ENCODE measurements at places on chromosomes 1 and 21.

- no peak for DNase-seq
Observed at GRCh38 chr1:221794079-221794670, 52.3 kb upstream of the DUSP10 start.

DNA sequence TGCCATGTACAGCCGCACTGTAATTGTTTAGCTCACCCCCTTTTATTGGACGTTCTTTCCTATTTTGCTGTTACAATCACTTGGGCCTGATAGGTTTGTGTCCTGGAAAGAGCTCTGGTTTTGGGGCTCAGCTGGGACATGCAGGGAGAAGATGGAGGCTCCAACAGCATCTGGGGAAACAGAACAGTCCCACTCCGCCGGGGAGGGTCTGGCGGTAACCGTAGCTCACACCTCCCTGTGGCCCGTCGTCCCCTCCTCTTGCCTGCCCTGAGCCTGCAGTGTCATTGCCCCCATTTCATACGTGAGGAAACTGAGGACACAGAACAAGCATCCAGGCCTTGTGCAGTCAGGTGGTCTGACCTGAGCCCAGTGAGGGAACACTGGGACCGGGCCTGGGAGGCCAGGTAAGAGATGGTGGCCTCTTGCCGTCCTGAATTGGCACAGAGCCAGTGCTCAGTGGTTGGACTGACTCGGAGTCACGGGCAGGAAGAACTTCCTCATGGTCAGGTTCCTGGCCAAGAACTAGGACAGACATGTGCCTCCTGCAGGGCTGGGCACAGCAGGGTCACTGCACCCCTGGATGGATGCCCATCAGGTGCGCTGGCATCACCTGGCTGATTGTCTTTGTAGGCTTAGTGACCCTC is 41.8 kb downstream of the S100B start:
- no peak for DNase-seq

GRCh38 chr1:168422203-168422847 is 121.5 kb downstream of the XCL2 start:
- DNase-seq, result no peak

DNA sequence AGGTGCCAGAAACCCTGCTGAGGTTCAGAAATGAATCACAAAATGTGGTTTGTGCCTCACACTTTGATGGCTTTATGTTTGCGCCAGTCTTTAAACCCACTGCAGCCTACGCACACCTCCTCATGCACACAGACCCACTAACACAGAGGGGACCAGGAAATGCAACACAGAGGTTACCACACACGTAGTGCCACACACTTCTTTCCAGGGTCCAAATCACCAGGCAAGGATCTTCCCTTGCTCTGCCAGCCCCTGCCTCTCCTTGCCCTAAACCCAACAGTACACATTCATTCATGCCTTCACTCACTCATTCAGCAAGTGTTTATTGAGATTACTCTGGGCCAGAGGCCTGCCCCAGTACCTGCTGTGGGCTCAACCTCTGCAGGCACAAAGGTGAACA is 17.5 kb downstream of the MAB21L3 start:
- peak; percentile 28 for DNase-seq

DNA sequence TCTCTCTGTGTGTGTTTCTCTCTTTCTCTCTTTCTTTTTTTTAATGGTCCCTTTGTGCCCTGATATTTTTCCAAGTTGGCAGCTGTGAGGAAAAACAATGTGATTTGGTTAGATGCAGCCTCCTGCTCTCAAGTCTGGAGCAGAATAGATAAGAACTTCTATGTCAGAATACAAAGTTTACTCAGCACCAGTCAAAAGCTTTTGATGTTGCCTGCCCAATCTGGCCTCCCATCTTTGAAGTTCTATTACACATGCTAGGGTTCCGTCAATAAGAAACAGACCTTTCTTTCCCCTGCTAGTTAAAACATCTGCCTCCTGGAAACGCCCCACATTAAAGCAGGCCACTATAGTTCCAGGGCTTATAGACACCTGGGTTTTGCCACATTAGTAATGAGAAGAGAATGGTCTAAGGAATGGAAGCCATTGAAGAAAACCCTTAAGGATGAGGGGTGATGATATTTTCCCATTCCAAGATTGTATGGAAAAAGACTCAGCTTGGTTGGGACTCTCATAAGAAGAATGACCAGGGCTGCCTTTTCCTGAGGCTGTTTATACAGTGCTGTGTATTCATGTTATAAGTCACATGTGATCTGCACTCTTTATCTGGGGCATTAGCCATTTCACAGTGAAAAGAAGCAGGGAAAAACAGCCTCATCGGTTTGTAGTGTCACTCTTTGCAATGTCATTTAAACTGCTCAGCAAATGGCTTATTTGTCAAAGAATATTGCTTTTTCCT is 414.7 kb upstream of the PROX1 start:
- no peak for DNase-seq

- DNase-seq, result no peak
Observed at GRCh38 chr1:86708920-86709319, 4.5 kb downstream of the SH3GLB1 start.

DNA sequence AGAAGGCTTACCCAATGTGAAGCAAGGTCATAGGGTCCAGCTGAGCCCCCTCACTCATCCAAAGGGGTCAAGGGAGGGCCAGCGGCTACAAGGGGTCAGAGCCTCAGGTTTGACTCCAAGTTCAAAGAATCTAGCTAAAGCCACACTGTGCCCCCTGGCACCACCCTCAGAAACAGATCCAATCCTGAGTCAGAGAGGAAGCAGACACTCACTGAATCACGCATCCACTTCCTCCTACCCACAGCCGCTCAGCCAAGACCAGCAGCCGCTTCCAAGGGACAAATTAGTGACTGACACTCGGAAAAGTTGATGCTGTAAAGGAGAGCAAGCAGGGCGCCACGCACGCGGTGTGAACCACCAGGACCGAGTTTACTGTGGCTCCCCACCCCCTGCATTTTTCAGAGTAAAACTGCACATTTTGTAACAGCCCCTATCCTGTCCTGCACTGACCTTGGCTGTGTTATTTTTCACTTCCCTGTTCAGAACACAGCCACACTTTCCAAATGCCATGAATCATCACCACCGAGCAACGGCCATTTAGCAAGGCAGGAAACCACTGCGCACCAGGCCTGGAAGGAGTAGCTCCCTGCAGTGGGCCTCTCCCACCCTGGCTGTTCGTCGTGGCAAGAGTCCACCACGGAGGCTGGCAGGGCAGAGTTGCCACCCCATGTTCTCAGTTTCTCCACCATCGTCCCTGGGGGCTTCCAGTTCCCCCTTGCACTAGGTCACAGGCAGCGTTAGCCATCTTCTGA is 147.8 kb downstream of the TOMM20 start:
- DNase-seq, result peak; percentile 65

DNA sequence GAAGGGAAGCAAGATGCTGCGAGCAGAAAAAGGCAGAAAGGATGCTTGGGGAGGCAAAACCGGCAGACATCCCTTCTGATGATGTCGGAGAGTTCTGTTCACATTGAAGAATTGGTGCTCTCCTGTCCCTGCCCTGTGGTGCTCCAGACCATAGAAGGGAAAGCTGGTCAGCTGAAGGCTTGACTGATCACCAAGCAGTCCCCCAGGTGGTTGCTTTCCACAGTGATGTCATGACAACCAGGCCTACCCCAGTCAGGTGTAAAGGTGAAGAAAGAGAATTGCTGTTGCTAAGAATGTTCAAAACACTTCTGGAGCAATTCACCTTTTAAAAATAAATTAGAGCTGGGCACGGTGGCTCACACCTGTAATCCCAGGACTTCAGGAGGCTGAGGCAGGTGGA is 59.5 kb downstream of the OPTC start:
- no peak for DNase-seq

DNA sequence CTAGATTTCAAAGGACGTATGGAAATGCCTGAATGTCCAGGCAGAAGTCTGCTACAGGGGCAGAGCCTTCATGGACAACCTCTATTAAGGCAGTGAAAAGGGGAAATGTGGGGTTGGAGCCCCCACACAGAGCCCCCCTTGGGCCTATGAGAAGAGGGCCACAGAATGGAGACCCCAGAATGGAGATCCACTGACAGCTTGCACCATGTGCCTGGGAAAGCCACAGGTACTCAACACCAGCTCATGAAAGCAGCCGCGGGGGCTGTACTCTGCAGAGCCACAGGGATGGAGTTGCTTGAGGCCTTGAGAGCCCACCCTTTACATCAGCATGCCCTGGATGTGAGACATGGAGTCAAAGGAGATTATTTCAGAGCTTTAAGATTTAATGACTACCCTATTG is 108.7 kb downstream of the DMRTB1 start:
- no peak for DNase-seq

DNA sequence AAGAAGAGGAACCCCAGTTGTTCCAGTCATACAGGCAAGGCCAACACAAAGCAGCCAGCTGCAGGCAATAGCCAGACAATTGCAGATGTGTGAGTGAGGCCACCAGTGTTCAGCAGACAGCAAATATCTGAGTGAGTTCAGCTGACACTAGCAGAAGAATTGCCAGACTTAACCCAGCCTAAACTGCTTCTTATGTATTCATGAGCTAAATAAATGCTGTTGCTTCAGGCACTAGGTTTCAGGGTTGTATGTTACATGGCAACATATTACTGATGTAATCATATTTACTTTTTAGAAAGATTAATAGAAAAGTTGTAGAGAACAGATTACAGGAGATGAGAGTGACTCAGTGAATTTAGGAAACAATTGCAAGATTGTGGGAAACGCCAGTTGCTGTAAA is 129.8 kb upstream of the CHODL start:
- DNase-seq, result no peak

DNA sequence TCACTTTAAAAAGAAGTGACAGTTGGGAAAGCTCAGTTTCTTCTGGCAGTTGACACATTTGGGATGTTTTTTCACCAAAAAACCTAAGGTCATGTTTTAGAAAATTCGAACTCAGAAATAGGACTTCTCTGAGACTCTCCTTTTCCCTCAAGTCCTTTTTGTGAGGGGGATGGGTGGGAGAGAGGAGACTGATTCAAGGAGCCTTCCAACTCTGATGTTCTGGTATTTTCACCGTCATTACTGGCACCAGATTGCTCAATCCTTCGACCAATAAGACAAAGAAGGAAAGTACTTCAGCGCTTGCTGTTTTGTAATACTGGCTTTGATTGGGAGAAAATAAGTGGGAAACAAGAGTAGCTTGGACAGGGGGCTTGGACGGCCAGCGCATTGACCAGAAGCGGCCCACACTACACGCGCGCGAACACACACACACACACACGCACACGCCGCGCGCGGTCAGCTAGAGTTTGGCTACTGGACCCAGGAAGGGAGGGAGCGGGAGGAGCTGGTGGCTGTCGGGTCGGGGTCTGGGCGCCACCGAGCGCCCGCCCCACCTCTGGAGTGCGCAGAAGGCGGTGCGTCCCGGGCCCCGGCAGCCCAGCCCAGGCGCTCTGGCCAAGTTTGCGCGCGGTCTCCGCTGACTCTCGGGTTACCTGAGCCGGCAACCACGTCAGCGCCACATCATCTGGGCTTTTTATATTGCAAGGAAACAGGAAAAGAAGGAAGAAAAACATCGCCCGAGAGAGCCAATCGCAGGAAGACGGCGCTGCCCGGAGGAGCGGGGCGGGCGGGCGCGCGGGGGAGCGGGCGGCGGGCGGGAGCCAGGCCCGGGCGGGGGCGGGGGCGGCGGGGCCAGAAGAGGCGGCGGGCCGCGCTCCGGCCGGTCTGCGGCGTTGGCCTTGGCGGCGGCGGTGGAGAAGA is at the start of gene KCNK1:
KCNK1 (plus strand) TSS at position 855 of the 921 bp plus-strand sequence; CDS start at position 921, 66 bp downstream.
- no peak for DNase-seq

DNA sequence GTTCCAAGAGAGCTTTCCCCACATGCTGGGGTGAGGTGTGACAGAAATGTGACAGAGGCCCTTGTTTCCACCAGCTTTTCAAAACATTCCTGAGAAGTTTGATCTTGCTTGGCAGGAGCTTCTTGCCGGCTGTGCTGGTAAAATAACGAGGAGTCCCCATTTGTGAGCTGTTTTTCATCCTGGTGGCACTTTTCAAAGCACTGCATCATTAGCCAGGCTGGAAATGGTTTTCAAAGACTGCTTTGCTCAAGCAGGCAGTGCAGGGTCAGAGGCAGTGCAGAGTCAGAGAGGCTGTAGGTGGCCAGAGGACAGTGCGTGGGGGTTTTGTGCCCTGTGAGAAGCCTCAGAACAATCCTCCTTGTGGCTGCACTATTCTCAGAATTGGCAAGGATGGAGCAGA is 75.8 kb upstream of the KCNA3 start:
- DNase-seq, result no peak

- no peak for DNase-seq
Observed at GRCh38 chr1:101440485-101440884, 203.7 kb downstream of the S1PR1 start.

DNA sequence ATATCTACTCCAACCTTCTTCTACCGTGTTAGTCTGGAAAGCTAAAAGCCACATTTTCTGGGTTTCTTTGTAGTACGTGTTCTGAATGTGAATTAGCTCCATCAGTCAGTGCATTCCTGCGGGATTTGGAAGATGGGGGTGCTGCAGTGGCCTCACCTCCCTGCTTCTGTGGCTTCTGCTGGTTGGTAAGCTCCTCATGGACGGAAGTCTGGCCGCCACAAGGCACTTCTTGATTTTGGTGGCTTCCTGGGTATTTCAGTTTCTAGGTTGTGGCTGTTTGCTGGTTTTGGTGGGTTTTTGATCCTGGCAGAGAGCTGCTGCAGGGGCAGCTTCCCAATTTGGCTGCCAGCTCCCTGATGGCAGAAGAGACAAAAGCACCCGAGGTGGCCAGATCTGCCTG is 20.9 kb upstream of the TACSTD2 start:
- DNase-seq, result no peak

GRCh38 chr1:52056937-52057231 is 789 bp downstream of the BTF3L4 start:
- no peak for DNase-seq

- DNase-seq, result no peak
Observed at GRCh38 chr21:32425628-32426027, 13.1 kb downstream of the EVA1C start.

All from stimulated activated CD4-positive, alpha-beta T cell treated with anti-CD3 and anti-CD28 coated beads, Interleukin-1b, Interleukin-23, amount 100 ng/mL, for 4 hours (primary cell).